ENCODE measurements at places on chromosomes 4 and X.

- DNase-seq: no peak
- H3K36me3 ChIP-seq: no peaks in the 10 kb centered on the region
- H3K4me1 ChIP-seq: no peaks in the 10 kb centered on the region
- no peak overlapping the region for H3K4me3 ChIP-seq
- no peak overlapping the region for H3K27ac ChIP-seq
Measured at GRCh38 chr4:142600952-142601351, 245.1 kb downstream of the INPP4B start.

DNA sequence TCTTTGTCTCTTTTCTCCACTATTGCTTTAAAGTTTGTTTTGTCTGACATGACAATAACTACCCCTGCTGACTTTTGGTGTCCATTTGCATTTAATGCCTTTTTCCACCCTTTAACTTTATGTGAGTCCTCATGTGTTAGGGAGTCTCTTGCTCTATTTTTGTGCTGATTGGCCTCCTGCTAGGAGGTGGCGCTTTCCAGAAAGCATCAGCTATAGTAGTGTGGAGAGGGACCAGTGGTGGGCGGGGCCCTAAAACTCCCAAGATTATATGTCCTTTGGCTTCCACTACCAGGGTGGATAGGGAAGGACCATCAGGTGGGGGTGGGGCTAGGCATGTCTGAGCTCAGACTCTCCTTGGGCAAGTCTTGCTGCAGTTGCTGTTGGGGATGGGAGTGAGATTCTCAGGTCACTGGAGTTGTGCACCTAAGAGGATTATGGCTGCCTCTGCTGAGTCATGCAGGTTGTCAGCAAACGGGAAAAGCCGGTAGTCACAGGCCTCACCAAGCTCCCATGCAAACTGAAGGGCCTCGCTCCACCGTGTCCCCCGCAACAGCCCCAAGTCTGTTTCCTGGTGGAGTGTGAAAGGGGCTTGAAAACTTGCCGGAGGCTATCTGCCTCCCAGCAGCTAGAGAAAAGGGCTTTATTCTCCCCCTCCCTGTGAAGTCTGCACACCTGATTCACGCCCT is 156.3 kb downstream of the CPEB2 start:
- no peaks in the 10 kb centered on the region for H3K36me3 ChIP-seq
- DNase-seq: no peak
- H3K27me3 ChIP-seq: no peaks in the 10 kb centered on the region
- no peak overlapping the region for H3K4me3 ChIP-seq
- H3K27ac ChIP-seq: no peak overlapping the region

- no peak overlapping the region for H3K4me3 ChIP-seq
- no peak for DNase-seq
- peak overlapping the region; percentile 84 for H3K27ac ChIP-seq
- peaks cover 4% of the 10 kb centered on the region for H3K4me1 ChIP-seq
Measured at GRCh38 chr4:7970361-7970946, 30.8 kb upstream of the AFAP1 start.

DNA sequence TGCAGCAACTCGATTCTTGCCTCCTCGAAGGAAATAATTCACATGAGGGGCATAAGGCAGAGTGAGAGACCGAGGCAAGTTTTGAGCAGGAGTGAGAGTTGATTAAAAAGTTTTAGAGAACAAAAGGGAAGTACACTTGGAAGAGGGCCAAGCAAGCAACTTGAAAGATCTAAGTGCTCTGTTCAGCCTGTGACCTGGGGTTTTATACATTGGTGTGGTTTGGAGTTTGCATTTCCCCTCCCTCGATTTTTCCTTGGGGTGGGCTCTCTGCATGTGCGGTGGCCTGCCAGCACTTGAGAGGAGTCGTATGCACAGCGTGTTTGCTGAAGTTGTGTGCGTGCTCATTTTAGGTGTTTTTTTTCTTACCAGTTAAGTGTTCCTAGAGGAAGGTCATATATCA is 356.4 kb downstream of the KLHL4 start:
- no peak for DNase-seq
- H3K4me1 ChIP-seq: no peaks in the 10 kb centered on the region
- no peaks in the 10 kb centered on the region for H3K27me3 ChIP-seq
- no peak overlapping the region for H3K4me3 ChIP-seq
- H3K27ac ChIP-seq: no peak overlapping the region
- no peaks in the 10 kb centered on the region for H3K36me3 ChIP-seq

DNA sequence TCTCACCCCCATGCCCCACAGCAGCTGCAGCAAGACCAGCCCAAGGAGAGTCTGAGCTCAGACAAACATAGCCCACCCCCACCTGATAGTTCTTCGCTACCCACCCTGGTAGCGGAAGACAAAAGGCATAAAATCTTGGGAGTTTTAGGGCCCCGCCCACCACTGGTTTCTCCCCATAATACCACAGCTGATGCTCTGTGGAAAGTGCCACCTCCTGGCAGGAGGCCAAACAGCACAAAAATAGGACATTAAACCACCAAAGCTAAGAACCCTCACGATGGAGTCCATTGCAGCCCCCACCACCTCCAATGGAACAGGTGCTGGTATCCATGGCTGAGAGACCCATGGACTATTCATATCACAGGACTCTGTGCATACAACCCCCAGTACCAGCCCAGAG is 226.7 kb downstream of the SNCA start:
- no peaks in the 10 kb centered on the region for H3K27me3 ChIP-seq
- DNase-seq: no peak
- no peaks in the 10 kb centered on the region for H3K36me3 ChIP-seq
- H3K4me1 ChIP-seq: no peaks in the 10 kb centered on the region
- no peak overlapping the region for H3K27ac ChIP-seq

DNA sequence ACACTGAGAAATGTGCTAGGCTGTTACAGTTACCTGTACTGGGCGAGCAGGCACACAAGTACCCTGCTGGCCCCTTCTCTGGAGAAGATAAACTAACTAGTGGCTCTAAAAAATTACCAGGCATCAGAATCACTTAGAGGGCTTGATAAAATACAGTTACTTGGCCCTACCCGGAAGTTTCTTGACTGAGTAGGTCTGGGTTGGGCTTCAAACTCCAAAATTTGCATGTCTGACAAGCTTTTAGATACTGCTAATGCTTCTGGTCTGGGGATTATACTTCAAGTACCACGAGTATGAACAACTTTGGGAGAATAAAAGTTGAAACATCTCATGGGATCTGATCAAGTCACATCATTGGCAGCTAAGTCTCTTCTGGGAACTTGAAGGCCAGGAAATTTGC is 30.8 kb downstream of the CEP135 start:
- no peak overlapping the region for H3K27ac ChIP-seq
- H3K27me3 ChIP-seq: no peaks in the 10 kb centered on the region
- H3K4me1 ChIP-seq: no peaks in the 10 kb centered on the region

DNA sequence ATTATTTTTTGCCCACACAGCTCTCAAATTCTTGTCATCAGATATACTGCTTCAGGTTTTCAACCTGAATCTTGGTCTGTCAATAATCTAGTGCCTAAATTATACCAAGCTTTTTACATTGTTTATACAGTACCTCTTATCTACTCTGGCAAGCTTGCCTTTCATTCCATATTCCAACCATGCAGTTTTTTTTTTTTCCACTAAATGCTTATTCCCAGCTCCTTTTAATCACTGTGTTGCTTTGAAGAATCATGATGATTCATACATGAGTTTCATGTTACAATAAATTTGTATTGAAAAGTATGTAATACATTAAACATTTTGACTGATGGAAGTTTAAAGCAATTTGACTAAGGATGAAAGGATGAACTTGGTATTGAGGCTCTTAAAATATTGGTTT is 949.0 kb downstream of the CCSER1 start:
- H3K27me3 ChIP-seq: no peaks in the 10 kb centered on the region
- no peak overlapping the region for H3K27ac ChIP-seq
- H3K4me1 ChIP-seq: no peaks in the 10 kb centered on the region
- DNase-seq: no peak
- H3K36me3 ChIP-seq: no peaks in the 10 kb centered on the region

DNA sequence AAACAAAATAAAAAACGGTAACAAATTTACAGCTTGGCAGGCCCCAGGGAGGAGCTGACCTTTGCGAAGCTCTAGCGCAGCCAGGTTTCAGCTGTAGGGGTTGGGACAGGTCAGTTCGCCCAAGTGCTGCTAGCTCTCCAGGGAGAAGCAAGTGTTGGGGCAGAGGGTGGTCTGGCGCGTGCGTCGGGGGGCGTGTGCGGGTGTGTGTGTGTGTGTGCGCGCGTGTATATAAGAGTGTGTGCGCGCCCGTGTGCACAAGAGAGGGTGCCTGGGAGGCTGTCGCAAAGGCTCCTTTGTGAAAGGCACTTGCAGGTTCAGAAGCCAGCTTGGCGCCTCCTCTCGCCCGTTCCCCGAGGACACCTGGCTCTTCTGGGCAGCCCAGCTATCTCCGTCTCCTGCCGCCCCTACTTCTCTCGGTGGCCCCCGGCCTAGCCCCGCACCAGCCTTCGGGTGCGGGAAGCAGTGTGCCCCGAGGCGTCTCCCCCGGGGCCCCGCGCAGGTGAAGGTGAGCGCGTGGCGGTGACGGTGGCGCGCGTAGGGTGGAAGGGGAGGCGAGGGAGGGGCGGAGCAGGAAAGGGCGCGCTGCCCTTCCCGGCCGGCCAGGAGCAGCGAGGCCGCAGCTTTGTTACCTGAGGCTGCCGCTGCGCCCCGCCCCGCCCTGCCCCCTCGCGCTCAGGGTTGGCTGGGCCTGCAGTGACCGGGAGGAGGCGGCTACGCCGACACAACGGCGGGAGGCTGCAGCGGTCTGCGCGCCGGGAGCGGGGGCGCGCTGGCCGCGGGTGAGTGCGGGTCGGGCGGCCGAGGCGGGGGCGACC is at the start of gene FHDC1:
Gene FHDC1, plus strand, starts transcription at position 693 of the 815 bp plus-strand sequence. CDS start 6,735 bp downstream, outside the sequence.
- H3K4me3 ChIP-seq: peak within 1 kb of the TSS; percentile 88
- peaks cover 11% of the 10 kb centered on the region for H3K4me1 ChIP-seq
- no peak within 1 kb of the TSS for H3K27ac ChIP-seq
- H3K27me3 ChIP-seq: peaks cover 4% of the 10 kb centered on the region
- no peaks in the 10 kb centered on the region for H3K36me3 ChIP-seq

- H3K4me3 ChIP-seq: no peak overlapping the region
- H3K36me3 ChIP-seq: no peaks in the 10 kb centered on the region
- no peak for DNase-seq
- no peak overlapping the region for H3K27ac ChIP-seq
- no peaks in the 10 kb centered on the region for H3K4me1 ChIP-seq
- no peaks in the 10 kb centered on the region for H3K27me3 ChIP-seq
Measured at GRCh38 chr4:17535242-17535641, 20.3 kb downstream of the CLRN2 start.

GRCh38 chrX:19715711-19716638 is 171.4 kb downstream of the SH3KBP1 start:
- no peaks in the 10 kb centered on the region for H3K36me3 ChIP-seq
- no peaks in the 10 kb centered on the region for H3K27me3 ChIP-seq
- H3K4me1 ChIP-seq: no peaks in the 10 kb centered on the region
- H3K4me3 ChIP-seq: no peak overlapping the region

DNA sequence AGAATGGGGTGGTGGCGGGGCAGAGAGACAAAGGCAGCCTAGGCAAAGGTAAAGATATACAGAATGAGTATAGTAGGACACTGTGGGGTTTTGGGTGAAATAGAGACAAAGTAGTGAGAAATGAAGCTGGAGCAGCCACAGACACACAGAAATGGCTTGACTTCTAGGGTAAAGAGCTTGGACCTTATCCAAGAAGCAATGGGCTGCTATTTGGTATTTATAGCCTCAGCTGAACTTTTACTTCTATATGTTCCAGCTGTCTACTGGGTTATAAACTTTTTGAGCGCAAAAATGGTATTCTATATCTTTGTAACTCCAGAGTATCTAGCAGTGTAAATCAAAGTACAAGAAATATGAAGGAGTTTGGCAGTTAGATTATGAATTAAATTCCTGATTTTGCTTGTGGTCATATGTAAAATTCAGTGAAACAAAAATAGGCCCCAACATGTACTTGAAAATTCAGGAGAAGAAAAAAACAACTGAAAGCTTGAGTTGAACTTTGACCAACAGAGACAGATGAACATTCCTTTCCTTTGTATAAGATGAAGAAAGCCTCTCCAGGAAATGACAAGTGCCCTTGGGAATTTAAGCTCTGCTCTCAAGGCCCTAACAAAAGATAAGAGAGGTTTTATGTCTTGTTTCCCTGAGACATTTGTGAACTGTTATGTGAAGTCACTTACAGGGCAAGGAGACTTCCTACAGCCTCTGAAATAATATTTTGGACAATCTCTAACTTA is 354.1 kb downstream of the CHIC1 start:
- no peaks in the 10 kb centered on the region for H3K36me3 ChIP-seq
- DNase-seq: no peak
- H3K4me1 ChIP-seq: no peaks in the 10 kb centered on the region
- no peak overlapping the region for H3K4me3 ChIP-seq
- no peaks in the 10 kb centered on the region for H3K27me3 ChIP-seq

- H3K27ac ChIP-seq: no peak overlapping the region
- H3K4me3 ChIP-seq: no peak overlapping the region
- H3K4me1 ChIP-seq: no peaks in the 10 kb centered on the region
Measured at GRCh38 chr4:173138624-173139023, 30.0 kb upstream of the GALNT7 start.

All from ascending aorta (tissue), 2 donors.